ENCODE measurements at places on chromosomes 6 and 20. TPM values are rescaled to one million over a fixed set of nuclear protein-coding genes. Genes with fewer than 3 reads are reported as not detected.

The ULBP2 gene
- 2.5 TPM for polyA plus RNA-seq

- DNase-seq, result peak; percentile 23
These were observed 175.0 kb upstream of the PRDM1 start for GRCh38 chr6:105911106-105911629.

DNA sequence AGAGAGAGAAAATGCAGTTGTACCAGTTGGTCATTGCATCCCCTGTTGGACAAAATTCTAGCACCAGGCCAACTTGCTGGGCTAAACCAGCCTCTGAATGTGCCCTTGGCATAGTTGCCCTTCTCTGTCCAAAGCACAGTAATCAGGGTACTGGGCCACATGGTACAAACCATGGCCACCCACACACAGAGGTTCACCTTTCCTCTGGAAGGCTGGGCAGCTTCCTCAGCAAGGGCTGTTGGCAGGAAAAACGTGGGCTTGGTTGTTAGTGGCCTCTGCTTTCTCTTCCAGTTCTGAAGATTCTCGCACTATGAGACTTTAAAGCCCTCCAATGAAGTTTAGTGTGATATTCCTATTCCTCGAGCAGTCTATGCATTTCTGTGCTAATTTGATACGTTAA is 706 bp downstream of the DDO start:
- DNase-seq, result no peak

The BPIFB2 gene
- polyA plus RNA-seq, result not detected

- no peak for DNase-seq
These were observed 9.2 kb upstream of the HLA-DOB start for GRCh38 chr6:32825966-32826365.

The DPPA5 gene
- polyA plus RNA-seq, result not detected

DNA sequence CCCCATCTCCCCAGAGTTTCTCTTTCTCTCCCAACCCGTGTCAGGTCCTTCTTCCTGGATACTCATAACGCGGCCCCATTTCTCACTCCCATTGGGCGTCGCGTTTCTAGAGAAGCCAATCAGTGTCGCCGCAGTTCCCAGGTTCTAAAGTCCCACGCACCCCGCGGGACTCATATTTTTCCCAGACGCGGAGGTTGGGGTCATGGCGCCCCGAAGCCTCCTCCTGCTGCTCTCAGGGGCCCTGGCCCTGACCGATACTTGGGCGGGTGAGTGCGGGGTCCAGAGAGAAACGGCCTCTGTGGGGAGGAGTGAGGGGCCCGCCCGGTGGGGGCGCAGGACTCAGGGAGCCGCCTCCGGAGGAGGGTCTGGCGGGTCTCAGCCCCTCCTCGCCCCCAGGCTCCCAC is at the start of gene HLA-F:
Gene HLA-F (plus strand): TSS at position 173 of the 404 bp plus-strand sequence. CDS start 30 bp downstream, at position 203.
- peak; percentile 92 for DNase-seq

The SDCBP2 gene
- polyA plus RNA-seq, result 10.3 TPM

GRCh38 chr6:5656226-5656625 is 350.5 kb downstream of the NRN1 start:
- no peak for DNase-seq

The FAM83B gene
- polyA plus RNA-seq, result 0.77 TPM

The PTCHD4 gene
- polyA plus RNA-seq, result 0.24 TPM

GRCh38 chr20:57432862-57433491 is 41.8 kb downstream of the RBM38 start:
- DNase-seq, result no peak

DNA sequence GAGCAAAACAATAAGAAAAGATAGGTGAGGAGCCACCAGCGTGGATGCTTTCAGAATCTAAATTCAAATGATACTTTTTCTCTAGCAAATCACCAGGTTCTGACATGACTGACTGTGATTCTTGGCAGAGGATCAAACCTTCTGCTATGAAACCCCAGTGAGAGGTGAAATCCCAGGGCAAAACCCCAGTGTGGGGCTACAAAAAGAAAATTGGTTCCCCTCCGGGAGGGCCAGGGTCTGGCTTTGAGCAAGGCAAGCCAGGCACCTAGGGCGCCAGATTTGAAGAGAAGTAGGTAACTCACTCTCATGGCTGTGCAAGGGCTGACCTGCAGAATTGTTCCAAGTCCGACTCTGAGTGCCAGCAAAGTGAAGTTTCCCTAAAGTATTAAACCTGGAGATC is 20.2 kb upstream of the RALGAPA2 start:
- no peak for DNase-seq

DNA sequence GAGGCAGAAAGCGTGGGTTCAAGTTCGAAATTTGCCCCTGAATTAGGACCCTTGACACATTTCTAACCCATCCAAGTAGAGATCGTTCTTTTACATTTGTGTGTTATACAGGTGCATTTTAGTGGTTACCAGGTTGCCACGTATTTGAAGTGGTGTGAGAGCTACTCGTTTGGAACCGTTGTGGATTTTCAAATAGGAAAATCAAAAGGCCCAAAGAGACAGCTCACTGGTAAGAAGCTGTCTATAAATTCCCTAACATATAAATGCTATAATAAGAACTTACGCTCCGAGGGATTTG is 1.6 kb upstream of the REV3L start:
- no peak for DNase-seq

DNA sequence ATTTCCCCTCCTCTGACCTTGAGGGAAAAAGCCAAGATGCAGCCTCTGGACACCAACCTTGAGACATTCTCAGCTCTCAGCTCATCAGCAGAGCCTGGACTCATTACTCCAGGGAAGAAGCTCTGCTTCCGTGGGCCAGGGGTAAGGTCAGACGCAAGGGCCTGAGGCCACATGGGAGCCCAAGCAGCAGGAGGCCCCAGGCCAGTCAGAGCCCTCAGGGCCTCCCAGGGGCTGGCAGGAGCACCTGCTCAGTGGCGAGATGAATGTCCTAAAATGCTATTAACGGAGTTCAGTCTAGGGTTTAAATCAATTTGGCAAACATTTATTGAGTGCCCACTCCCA is 208.6 kb downstream of the ERMARD start:
- peak; percentile 52 for DNase-seq

The SLC32A1 gene
- polyA plus RNA-seq, result not detected

The PRL gene
- polyA plus RNA-seq, result not detected

DNA sequence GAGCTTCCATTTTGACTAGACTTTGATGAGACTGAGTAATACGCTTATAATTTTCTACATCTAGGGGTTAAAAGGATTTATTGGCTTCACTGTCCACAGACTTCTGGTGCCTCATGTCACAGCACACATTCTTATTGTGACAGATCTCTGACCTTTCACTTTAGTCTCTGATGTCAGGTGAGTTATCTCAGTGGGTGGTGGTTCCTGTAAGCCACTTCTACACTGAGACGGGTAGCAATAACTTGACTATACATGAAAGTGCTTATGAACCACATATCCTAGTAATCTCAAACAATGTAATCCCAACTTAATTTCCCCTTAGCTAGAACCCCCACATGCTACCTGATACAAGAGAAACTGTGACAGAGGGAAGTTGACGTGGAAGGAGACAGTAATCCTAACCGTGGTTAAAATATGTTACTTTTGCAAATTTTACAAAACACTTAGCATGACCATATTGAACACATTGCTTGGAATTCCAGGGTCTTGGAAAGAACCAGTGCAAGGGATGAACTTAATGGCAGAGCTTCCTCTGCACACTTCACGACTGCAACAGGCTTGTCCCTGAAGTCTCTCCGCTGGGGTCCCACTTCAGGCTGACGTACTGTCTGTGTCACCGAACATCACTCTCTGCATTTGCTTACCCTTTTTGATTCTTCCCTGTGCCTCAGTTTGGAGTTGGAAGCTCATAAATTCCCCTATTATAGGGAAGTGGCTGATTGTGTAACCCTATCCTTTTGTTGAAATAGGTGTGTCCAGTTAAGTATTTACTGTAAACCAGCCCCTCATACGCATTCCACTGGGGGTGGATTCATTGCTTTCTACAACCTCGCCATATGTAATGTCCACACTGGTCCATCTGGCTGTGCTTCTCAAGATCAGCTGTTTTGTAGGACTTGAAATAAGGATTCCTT is 6.4 kb upstream of the TRIM40 start:
- no peak for DNase-seq

DNA sequence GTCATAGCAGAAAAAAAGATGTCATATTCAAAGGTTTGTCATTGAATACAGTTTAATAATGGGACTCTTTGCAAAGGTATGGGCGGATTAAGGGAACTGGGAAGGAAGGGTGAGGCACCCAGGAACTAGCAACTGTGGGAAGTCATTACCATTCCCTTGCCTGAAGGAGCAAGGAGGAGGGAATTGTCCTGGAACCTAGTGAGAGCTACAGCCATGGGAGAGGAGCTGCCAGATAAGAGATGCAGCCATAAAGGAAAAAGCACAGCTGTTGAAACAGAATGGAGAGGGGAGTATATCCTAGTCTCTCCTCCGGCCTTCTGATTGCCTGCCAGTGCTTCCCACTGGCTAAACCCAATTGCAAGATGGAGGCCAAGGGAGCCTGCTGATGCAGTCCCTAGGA is 250.6 kb downstream of the BCKDHB start:
- no peak for DNase-seq

The MYT1 gene
- not detected for polyA plus RNA-seq

The IPCEF1 gene
- 2.7 TPM for polyA plus RNA-seq

- no peak for DNase-seq
These were observed 106.7 kb downstream of the UNC5CL start for GRCh38 chr6:40932366-40932765.

The HSPA12B gene
- polyA plus RNA-seq, result 8.7 TPM

- peak; percentile 78 for DNase-seq
These were observed at the start of gene HTR1E for GRCh38 chr6:86937219-86938079. Gene HTR1E, plus strand, starts transcription at chr6:86937528. Its CDS starts 77,807 bp downstream, at chr6:87015335.

GRCh38 chr20:13681248-13682125 is 42.8 kb upstream of the TASP1 start:
- DNase-seq, result no peak

The HMGCLL1 gene
- 2.0 TPM for polyA plus RNA-seq

The DNPH1 gene
- 373 TPM for polyA plus RNA-seq

DNA sequence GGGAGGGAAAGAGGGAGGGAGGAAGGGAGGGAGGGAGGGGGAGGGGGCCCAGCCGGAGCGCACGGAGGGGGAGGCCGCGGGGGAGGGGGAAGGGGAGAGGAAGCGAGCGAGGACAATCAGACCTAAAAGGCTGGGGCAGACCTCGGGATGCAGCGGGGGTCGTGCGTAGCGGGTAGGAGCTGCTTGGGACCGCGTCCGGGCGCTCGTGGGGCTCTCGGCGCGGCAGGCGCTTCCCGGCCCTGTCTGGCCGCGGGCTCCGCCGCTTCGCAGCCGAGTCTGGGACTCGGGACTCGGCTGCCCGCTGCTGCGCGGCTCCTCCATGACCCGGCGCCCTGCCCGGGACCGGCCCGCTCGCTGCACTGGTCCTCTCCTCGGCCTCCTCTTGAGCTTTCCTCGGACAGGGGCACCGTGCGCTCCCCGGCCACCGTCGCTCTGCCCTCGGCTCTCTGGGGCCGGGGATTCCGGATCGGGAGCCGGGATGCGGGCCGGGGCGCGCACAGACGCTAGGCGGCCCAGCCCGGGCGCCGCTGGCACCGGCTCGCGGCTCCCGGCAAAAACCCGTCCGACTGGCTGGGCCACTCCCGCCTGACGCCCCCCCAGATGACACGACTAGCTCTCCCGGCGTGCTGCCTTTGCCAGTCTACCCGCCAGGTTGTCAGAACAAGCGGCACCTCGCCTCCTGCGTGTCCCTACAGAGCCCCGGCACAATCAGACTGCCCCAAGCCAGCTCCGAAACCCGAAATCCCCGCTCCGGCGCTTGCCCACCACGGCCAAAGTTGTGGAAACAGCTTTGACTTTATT is 2.2 kb downstream of the TFAP2A start:
- peak; percentile 68 for DNase-seq

DNA sequence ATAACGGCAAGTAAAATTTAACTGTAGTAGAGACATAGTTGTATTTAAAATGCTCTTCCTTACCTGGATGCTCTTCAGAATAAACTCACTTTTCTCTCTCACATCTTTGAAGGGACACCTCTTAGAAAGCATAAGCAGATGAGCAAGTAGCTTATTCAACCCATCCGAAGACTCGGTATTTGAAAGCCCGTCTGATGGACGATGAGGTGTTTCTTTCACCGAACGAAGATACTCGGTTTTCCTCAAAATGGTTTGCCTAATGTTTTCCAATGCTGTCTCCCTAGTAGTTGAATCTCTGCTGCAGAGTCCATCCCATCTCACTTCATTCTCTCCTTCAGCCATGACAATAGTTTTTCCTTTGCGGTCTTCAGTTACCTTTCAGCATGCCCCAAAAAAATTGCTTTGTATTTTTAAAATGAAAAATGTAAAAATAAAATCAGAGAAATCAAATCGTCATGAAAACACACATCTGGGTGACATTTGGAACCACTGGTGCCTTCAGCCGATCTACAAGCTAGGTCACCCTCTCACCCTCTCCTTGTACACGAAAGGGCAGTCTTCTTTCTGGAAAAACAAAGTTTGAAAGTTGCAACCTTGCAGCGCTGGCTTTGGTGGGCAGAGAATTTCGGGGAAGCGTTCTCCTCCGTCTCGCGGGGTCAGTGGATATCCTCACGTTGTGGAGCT is 772 bp downstream of the SESN1 start:
- peak; percentile 37 for DNase-seq

GRCh38 chr20:63628246-63628975 is 1.5 kb upstream of the GMEB2 start:
- DNase-seq, result peak; percentile 86

The NRN1 gene
- 6.4 TPM for polyA plus RNA-seq

The RGS19 gene
- polyA plus RNA-seq, result 6.8 TPM

The HEY2 gene
- 4.2 TPM for polyA plus RNA-seq

The FOXC1 gene
- 18.0 TPM for polyA plus RNA-seq

The EBF4 gene
- polyA plus RNA-seq, result 8.8 TPM

The C6orf58 gene
- not detected for polyA plus RNA-seq

DNA sequence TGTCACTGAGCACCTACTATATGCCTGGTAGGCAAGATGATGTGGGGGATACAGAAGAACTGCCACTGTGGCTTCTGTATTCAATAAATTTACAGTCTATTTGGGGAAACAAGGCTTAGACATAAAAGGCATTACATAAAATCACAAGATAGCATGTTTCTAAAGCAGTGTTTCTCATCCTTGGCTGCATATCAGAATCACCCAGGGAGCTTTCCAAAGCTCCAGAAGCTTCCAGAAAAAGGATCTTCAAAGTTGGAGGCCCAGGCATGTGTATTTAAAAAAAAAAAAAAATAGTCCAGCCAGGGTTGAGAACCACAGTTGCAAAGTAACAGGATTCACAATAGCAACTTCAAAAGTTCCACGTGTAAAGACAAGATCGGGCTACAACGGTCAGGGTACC is 112.4 kb upstream of the SPACA1 start:
- DNase-seq, result no peak

DNA sequence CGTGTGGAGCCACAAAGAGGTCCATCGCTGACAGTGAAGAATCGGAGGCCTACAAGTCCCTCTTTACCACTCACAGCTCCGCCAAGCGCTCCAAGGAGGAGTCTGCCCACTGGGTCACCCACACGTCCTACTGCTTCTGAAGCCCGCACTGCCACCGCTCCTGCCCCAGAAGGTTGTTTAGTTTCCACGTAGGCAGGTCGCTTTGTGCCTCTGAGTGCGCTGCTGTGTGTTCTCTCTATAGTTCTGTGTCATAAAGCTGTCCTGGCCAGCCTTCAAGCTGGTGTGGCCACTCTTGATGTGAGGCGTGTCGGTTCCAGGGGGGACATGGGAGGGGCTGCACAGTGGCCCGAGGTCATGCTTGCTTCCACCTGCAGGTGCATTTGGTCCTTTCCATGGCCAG is 6.4 kb upstream of the FAM209A start:
- no peak for DNase-seq

The SLCO4A1 gene
- 12.4 TPM for polyA plus RNA-seq

The ASIP gene
- polyA plus RNA-seq, result 0.84 TPM

All from kidney (tissue), 22 donors.